ENCODE measurements at places on chromosomes 16 and 17. TPM values are rescaled to one million over a fixed set of nuclear protein-coding genes. Genes with fewer than 3 reads are reported as not detected.
A peak's percentile ranks its signal among the peaks of the same experiment; 100 is the strongest.

GRCh38 chr17:49123061-49123460, 9.5 kb upstream of the B4GALNT2 start:
- no peak for DNase-seq

Gene IL17C
- total RNA-seq, result not detected

GRCh38 chr17:74883241-74883745, 10.1 kb downstream of the FADS6 start:
- peak; percentile 66 for DNase-seq

DNA sequence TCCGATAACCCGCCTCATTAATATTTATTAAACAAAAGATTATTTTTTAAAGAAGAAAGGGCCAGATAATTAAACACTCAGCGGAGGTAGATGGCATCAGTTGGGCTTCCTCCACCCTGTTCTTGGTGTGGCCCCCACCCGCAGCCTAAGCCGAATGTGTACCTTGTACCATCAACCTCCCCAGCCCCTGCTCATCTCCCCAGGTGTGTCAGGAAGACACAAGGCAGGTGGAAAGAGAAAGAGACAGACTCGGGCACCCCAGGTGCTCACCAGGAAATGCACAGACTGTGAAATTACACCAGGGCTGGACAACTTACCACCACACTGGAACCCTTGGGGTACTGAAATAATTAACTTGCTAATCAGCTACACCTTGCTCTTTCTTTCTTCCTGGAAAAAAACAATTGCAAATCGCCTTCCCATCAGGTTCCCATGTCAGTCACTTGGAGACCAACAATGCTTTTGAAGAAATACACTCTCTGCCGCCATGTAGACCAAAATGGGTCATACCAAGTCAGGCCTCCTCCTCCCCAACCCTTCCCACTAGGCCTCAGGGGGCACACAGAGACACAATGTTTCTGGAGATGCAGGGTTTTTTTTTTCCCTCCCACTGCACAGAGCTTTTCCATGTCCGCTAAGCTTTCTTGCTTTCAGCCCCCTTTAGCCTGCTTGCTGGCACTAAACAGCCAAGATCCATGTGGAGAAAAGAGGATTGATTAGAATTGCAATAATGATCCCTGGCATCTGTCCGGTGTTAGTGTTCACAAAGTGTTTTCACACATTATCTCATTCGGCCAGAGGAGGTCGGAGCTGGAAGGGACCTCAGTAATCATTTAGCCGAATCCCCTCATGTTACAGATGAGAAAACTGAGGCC, 8.6 kb upstream of the LHX1 start:
- no peak for DNase-seq

DNA sequence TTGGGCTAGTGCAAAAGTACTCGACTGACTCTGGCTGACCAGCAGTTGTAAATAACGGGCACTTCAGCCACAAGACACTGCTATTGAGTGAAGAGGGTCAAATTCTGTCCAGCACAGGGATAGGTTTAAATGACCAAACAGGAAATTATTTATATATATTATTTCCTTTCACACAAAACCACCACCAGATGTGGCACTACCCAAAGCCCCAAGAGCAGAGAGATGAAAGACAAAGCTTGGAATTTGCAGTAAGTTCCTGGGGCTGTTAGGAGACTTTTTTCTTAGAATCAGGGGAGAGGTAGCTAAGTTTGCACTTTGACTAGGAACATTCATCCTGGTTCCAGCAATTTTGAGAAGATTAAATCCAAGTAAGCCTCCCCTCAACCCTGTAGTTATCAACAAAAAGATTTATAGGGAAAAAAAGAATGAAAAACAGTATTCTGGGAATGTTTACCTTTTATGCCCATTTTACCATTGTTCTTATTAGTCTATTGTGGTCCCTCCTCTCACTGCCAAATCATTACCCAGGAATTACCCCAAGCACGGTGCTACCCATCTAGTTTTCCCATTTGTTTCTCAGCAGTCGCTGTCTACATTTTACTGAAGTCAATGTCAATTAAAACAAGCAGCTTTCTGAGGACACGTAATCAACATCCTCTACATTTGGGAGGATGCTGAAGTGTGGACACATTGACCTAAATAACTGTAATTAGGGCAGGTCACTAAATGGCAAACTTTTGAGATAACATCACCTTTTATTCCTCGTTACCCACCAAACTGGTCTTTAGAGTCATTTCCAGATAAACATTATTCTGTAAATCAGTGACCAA, 43.5 kb downstream of the GRB7 start:
- no peak for DNase-seq

DNA sequence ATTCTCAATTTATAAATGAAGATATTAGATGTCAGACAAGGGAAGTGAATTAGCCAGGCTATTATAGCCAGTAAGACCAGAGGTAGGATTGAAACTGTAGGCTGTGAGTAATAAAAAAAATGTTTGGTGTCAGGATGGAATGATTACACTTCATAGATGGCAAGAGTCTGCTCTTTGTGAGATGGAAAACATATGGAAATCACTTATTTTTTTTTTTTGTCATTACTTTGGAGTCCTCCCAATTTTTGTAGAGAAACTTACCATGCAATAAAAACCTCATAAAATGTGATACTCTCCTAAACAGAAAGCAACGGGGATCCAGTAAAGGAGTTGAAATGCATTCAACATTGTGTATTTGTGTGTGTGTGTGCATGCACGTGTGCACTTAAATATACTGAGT, 532.7 kb upstream of the CDH8 start:
- no peak for DNase-seq

DNA sequence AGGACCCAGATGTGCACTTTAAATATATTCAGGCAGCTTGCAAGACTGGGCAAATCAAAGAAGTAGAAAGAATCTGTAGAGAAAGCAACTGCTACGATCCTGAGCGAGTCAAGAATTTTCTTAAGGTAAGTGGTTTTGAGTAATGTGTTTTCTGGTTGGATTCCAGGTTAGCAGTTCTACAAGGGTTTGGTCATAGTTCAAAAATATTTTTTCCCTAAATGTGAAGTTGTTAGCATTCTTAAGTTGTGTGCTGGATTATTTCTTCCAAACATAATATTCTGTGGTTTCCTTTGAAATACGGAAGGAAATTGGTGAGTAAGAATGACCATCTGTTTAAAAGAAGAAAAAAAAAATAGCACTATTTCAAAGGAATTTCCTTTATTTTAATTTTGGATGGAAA, 38.4 kb downstream of the PTRH2 start:
- no peak for DNase-seq
